Renal cortical epithelial cell (primary cell): ENCODE measurements at places on chromosomes 1 and 21. TPM values are rescaled to one million over a fixed set of nuclear protein-coding genes. Genes with fewer than 3 reads are reported as not detected.

The ACOT7 gene
- 17.9 and 23.1 TPM in 2 replicates for total RNA-seq

- peak; percentile 28 for DNase-seq
Measured at GRCh38 chr1:77876884-77877283, 11.5 kb upstream of the NEXN start.

DNA sequence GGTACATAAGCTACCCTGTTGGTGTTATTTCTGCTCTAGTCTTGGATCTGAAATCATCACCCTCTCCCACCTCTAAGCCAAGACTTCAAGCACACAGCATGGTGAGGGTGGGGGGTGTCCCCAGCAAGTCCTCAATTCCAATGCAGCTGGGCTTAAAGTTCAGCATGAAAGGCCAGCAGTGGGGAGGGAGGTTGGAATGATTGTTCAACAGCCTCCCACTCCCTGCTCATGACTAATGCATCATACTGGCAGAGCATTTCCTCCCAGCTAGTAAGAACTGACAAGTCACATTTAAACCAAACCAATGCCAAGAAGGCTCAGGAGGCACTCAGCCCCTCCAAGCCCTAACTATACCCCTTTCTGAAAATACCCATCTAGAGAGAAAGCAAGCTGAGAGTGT is 50.1 kb downstream of the TIAM1 start:
- peak; percentile 95 for DNase-seq

GRCh38 chr1:63593303-63593885 is at the start of gene PGM1:
Gene PGM1 (plus strand): TSS chr1:63593411. CDS start chr1:63593489, 78 bp downstream.
- peak; percentile 50 for DNase-seq

- no peak for DNase-seq
Measured at GRCh38 chr1:224784265-224785039, 145.0 kb upstream of the DNAH14 start.

GRCh38 chr1:160048335-160048734 is 16.5 kb upstream of the PIGM start:
- DNase-seq, result no peak

- no peak for DNase-seq
Measured at GRCh38 chr1:167500283-167500860, 18.0 kb downstream of the CD247 start.

The RPE65 gene
- total RNA-seq, result not detected in 2 replicates

DNA sequence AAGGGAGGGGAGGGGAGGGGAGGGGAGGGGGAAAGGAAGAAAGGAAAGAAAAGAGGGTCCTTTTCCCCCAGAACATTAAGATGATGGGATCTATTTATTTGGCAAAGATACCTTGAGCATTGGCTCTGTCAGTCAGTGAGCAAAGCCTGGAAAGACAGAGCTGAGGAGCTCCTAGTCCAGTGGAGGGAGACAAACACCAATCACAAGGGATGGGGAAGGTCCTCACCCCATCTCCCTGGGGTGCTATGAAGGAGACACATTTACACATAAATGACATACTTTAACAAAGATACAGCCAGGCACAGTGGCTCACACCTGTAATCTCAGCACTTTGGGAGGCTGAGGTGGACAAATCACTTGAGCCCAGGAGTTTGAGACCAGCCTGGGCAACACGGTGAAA is 154.9 kb upstream of the TIAM1 start:
- DNase-seq, result no peak
